ENCODE measurements at places on chromosomes 1 and 21.

DNA sequence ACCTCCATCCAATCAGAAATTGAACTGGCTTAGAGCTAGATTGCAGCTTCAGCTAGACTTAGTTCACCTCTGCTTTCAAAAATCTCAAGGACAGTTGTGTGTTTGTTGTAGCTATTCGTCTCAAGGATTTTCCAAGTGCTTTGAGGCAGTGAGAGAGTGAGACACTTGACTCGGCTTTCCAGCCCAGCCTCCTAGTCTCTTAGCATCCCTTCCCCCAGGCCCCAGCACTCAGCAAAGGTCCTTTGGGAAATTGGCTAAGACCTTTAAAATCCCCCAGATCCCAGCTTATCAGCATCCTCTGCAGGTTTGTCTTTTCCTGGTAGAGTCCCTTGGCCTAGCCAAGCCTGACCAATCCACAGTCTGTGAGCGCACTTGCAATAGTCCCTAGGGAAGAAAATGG is 47.9 kb upstream of the PROX1 start:
- DNase-seq = no peak

DNA sequence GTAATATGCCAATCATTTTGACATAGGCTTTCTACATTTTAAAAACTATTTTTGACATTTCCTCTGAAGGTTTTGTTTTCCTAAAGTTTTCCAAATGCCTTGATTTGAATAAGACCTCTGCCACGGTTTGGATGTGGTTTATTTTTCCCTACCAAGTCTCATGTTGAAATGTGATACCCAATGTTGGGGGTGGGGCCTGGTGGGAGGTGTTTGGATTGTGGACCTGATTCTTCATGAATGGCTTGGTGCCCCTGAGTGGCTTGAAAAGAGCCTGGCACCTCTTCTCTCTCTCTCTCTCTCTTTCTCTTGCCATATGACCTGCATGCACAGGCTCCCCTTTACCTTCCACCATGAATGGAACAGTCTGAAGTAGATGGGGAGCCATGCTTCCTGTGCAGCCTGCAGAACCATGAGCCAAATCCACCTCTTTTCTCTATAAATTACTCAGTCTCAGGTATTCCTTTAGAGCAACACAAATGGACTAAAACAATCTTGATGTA is 14.8 kb downstream of the MMEL1 start:
- DNase-seq = no peak

DNA sequence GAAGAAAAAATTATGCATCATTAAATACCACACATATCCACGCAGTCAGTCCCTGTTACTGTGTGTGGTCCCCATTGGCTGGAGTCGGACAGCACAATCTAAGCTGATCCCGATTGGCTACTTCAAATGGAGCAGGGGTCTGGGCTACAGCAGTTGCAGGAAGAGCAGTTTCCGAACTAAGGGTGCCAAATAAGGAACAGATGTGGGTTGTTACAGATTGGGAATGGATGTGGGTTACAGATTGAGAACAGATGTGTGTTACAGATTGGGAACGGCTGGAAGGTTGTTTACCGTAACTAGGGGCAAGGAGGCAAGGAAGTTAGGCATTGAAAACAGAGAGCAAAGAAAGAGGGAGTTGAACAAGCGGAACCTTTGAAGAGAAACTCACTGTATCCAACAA is 19.9 kb downstream of the OR2L13 start:
- DNase-seq = no peak

DNA sequence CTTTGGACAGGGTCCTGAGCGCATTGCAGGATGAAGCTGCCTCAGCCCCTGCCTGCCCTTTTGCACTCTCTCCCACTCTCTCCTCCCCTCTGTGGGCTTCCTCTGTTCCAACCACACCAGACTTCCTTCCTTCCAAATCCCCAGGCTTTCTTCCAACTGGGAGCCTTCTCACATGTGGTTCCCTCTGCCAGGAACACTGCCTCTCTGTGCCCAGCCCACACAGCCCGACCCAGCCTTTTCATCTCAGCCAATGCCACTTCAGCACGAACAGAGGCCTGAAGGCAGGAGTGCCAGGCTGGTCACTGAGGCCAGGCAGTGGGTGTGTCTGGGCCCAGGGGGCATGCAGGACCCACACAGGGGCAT is 5.9 kb downstream of the SELENON start:
- DNase-seq = no peak

- no peak for DNase-seq
Observed at GRCh38 chr1:245277276-245277675, 122.5 kb downstream of the KIF26B start.

DNA sequence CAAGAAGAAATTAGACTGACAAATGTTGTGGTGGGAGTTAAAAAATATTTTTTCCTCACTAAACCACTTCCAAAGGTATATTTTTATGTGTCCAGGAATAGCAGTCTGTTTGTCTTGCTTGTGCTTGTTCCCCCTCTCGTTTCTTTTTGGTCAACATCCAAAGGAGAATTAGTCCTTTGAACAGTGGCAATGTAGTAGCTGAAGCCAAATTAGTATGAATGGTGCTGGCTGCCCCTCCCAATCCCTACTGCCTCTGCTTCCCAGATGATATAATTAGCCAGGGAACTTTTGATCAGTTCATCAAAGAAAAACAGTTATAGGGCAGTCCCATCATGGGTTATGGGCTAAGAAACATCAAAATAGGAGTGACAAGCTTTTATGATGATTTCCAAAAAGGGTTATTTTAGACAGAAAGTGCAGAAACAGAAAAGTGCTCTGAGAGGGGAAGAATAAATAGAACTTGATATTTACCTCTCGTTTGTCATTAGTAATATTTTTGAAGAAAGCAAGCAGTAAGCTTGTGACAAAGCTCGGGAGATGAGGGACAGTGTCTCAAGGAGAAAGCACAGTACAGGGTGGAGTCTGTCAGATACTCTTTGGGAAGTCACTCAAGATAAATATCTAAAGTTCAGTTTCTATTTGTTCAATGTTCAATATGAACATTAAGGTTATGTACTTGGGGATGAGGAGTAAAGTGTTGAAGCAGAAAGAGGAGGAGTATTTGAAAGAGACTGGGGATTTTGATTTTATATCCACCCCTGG is 239.1 kb downstream of the HLX start:
- no peak for DNase-seq

- no peak for DNase-seq
Observed at GRCh38 chr1:116999596-116999995, 2.0 kb upstream of the CD101 start.

GRCh38 chr1:181398544-181398943 is 84.8 kb upstream of the CACNA1E start:
- no peak for DNase-seq

DNA sequence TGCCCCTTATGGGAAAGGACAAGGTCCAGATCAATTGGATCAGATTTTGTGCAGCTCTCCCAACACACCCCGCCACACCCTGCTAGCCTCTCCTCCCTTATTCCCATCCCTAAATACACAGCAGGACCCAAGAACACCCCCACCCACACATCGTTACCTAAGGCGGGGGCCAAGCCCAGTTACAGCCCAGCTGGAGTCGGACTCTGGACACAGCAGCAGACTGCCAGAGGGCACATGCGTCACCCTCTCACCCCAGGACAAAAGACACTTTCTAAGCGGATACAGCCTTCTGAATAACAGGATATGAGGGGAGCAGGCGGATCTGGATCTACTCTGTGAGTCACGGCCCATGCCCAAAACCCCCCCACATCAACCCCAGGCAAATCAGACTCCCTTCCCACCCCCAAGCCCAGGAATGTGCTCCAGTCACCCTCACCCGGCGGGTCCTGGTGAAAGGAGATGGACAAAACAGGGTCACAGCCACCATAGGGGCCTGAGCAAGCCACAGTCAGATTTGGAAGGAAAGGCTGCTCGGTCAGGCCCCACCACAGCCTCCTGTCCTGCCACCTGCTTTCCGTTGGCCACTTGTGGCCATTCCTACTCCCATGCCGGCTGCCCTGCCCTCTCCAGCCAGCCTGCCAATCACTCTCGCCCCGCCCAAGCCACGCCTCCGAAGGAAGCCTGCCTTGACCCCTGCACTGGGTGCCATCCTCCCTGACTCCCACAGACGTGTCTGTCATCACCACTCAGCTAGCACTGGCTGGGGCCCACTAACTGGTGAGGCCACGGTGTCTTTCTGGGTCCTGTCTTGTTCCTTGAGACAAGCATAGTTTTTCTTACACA is 4.0 kb downstream of the S100A16 start:
- DNase-seq = no peak
